ENCODE measurements at places on chromosomes 6 and 20. TPM values are rescaled to one million over a fixed set of nuclear protein-coding genes. Genes with fewer than 3 reads are reported as not detected.

- peaks cover 37% of the 10 kb centered on the region for H3K27me3 ChIP-seq
- H3K36me3 ChIP-seq, result no peaks in the 10 kb centered on the region
- H3K4me3 ChIP-seq, result no peak overlapping the region
- H3K4me1 ChIP-seq, result no peaks in the 10 kb centered on the region
- no peak for ATAC-seq
Measured at GRCh38 chr20:2038161-2038560, 44.3 kb upstream of the PDYN start.

- H3K27ac ChIP-seq, result no peak overlapping the region
- ATAC-seq, result no peak
- no peaks in the 10 kb centered on the region for H3K4me1 ChIP-seq
- H3K27me3 ChIP-seq, result no peaks in the 10 kb centered on the region
- peaks cover 8% of the 10 kb centered on the region for H3K36me3 ChIP-seq
Measured at GRCh38 chr6:17503051-17503450, 97.1 kb upstream of the FAM8A1 start.

DNA sequence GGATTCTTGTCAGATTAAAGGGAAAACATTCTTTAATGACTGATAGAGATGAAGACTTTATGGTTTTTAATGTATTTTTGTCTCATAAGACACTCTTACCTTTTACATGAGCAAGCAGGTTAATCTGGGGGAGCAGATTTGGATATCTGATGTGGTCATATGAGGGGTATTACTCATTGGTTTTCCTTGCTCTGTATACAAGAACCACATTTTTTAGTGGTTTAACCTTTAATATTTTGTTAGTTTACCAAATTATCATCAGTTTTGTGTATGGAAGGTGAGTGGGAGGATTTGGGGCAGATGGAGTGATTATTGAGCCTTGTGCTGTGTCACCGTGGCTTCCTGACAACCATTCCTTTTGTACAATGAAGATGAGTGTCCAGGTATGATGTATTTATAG is 112.9 kb downstream of the FIG4 start:
- no peak for ATAC-seq
- no peaks in the 10 kb centered on the region for H3K4me1 ChIP-seq
- no peak overlapping the region for H3K27ac ChIP-seq
- H3K27me3 ChIP-seq, result no peaks in the 10 kb centered on the region
- no peak overlapping the region for H3K4me3 ChIP-seq

GRCh38 chr6:135831016-135831415 is 20.5 kb upstream of the PDE7B start:
- H3K36me3 ChIP-seq, result no peaks in the 10 kb centered on the region
- H3K27ac ChIP-seq, result no peak overlapping the region
- no peaks in the 10 kb centered on the region for H3K27me3 ChIP-seq
- no peaks in the 10 kb centered on the region for H3K4me1 ChIP-seq
- no peak overlapping the region for H3K4me3 ChIP-seq

GRCh38 chr6:40444811-40445210 is 142.4 kb downstream of the LRFN2 start:
- H3K27ac ChIP-seq, result no peak overlapping the region
- H3K4me1 ChIP-seq, result no peaks in the 10 kb centered on the region
- H3K36me3 ChIP-seq, result no peaks in the 10 kb centered on the region
- no peaks in the 10 kb centered on the region for H3K27me3 ChIP-seq

TNFRSF6B gene
- 27.8 TPM for total RNA-seq

- no peak overlapping the region for H3K4me3 ChIP-seq
- peaks cover 21% of the 10 kb centered on the region for H3K4me1 ChIP-seq
- H3K36me3 ChIP-seq, result no peaks in the 10 kb centered on the region
- no peak for ATAC-seq
- H3K27ac ChIP-seq, result no peak overlapping the region
Measured at GRCh38 chr20:15905661-15906060, 667.6 kb downstream of the KIF16B start.

LPA gene
- not detected for total RNA-seq

- no peak overlapping the region for H3K4me3 ChIP-seq
- no peaks in the 10 kb centered on the region for H3K36me3 ChIP-seq
Measured at GRCh38 chr6:11386323-11386722, 151.2 kb upstream of the TMEM170B start.

OR2J3 gene
- total RNA-seq, result not detected

- H3K4me3 ChIP-seq, result no peak overlapping the region
- no peaks in the 10 kb centered on the region for H3K4me1 ChIP-seq
- H3K27me3 ChIP-seq, result no peaks in the 10 kb centered on the region
- no peak overlapping the region for H3K27ac ChIP-seq
Measured at GRCh38 chr6:170006900-170007467, 255.6 kb downstream of the ERMARD start.

Data from gastroesophageal sphincter (tissue), 4 donors.